ENCODE measurements at places on chromosomes 4 and X.
A peak's percentile ranks its signal among the peaks of the same experiment; 100 is the strongest.

GRCh38 chrX:77275392-77275791, 171.8 kb upstream of the FGF16 start:
- DNase-seq: no peak

DNA sequence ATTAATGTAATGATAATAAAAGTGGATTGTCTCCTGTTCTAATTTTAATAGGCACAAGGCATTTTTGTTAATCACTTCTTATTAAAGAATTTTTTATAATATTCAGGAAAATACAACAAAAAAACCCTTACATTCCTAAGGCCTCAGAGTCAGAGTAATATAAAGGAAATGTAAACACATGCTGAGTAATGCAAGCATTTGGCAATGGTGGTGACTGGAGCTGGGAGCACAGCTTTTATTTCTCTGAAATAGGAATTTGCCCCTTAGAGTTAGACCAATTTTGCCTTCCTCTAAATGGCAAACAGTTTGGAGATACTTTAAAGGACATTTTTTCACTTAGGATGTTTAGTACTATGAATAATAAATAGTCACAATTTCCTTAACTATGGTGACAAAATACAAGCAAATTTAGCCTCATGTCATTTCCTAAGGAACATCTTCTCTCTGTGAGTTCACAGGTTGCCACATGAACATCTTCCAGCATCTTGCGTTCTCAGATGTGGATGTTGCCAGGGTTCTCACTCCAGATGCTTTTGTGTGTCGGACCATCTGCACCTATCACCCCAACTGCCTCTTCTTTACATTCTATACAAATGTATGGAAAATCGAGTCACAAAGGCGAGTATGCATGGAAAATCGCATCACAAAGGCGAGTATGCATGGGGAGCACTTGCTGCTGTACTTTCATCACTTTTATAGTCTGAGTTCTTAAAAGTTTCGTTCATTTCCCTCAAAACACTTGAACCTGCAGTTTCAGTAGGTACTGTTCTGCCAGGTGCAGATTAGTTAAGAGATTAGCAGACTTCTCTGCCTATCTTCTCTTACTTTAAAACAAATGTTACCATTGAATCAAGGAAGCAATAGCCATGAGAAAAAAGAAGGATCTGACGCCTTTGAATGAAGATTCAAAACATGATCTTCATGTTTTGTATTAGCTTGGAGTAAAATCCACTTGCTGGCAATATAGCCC, 15.9 kb upstream of the F11 start:
- DNase-seq: no peak

DNA sequence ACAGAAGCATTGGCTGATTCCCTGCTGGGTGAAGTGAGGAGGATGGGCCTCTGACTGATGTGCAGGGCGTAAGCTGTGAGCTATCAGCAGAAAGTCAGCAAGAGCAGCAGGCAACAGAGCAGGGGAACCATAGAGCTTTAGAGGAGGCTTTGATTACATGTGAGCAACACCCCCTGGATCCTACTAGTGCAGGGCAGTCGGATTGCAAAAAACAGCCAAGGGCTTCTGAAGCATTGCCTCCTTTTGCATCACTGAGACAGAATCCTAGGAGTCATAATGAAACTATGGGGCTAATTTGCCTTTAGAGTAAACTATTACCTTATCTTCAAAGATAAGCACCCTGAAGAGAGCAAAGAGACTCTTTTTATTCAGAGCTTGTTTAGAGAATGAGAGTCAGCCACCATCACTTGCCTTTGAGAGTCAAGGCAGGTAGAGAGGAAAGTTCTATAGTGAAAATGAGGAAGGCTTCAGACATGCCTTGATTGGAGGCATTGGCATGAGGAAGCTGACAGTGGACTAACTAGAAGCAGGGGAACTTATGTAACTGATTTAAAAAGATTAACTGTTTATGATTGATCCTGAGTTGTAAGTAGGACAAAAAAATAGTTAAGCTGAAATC, 420.3 kb downstream of the PDHA2 start:
- no peak for DNase-seq

DNA sequence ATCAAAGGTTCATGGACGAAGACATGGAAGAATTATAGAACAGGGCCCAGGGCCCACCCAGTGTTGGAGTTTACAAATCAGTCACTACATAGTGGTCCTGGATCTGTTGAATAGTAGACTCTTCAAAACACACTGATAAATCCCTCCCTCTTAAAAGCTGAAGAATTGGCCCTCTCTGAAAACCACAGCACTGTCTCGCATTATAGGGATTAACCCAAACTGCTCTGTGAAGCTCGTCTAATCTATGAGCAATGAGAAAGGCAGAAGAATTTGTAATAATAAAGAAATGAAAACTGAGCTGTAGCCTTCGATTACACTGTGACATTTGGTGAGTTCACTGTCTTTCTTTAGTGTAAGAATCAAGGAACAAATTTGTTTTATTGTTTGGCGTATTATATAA, 92.5 kb upstream of the ZFP42 start:
- no peak for DNase-seq

DNA sequence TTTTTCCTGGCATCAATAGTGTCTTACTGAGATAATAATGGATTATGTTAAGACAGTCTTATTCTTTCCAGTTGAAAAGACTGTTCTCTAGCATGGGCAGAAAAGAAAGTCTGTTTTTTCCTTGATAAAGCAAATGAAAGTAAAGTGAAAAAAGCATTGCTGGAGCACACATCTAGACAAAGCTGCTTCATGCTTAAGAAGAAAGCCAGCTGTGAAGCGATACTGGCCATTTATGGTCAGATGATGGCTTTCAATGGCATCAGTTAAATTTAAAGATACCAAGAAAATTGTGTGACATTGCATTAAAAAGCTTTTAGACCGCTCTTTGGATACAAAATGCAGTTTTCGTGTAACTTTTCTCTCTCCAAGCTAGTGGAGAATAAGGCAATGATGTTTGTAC, 242.1 kb upstream of the TRAM1L1 start:
- DNase-seq: no peak

- DNase-seq: no peak
Measured at GRCh38 chr4:22462688-22463087, 53.2 kb downstream of the ADGRA3 start.

GRCh38 chr4:108031427-108032083, 41.9 kb downstream of the HADH start:
- DNase-seq: peak; percentile 46

- no peak for DNase-seq
Measured at GRCh38 chr4:98539299-98539698, 119.1 kb downstream of the TSPAN5 start.

DNA sequence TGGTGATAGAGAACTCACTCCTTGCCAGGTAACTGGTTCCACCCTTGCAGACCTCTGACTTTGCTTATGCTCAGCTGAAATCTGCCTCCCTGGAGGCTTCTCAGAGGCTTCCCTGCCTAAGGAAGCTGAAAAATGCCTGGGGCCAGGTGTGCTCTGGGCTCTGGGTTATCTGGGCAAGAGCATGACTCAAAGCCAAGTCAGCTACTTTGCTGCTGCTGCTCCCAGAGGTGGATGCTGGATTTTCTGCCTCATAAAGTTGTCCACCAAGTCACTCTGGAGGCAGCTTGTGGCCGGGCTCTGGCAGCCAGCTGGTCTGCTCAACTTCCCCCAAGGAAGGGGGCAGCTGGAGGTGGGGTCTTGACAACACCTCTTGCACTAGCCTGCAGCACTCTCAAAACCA, 132.7 kb downstream of the PJA1 start:
- DNase-seq: no peak

- DNase-seq: no peak
Measured at GRCh38 chr4:109359040-109359646, 56.7 kb upstream of the COL25A1 start.

- no peak for DNase-seq
Measured at GRCh38 chrX:49282647-49283011, 13.0 kb downstream of the PPP1R3F start.

DNA sequence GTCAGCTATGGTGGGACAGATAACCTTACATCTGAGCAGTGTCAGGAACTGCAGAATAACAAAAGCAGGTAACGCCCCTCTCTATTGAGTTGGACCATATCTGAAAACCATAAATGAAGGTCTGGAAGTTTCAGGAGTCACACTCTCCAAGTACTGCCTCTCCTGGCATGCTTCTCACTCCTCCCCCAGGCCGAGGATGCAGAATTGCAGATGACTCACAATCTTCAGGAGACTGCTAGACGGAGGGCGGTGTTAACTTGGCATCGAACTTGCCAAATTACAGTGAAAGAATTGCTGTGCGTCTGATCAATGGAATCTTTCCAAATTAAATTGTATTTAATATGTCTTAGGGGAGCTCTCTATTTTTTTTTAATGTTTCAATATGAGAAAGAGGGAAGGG, 67.1 kb upstream of the TRIM2 start:
- DNase-seq: no peak

DNA sequence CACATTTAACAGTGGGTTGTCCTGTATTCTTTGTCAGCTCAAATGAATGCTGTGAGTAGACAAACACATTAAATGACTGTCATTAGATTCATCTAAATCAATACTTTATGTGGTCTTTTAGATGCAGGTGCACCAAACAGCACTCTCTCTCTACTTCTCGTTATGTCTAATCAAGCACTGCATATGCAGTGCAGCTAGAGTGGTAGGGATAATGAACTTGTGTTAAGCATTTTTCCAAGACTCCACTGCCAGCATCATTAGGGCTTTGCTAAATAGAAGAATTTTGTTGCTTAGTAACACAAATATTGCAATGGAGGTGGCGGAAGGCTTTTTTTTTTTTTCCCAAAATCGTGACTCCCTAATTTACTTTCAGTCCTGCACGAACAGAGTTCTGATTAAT, 447.0 kb upstream of the GALNT7 start:
- no peak for DNase-seq

DNA sequence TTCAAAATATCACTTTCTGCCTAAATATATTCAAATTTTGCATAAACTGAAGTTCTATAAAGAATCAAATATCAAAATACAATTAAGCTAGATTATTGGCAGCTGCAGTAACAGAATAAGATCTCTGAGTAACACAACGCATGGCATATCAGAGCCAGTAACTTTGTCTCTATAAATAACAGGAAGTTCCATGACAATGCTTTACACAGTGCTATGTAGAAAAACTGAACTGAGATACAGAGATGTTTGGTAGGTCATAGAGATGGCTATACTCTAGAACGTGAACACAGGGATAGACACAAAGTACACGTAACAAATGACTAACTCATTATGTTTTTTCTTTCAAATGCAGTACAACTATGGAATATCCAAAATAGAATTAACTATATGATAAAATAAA, 18.2 kb downstream of the UBE2D3 start:
- DNase-seq: no peak

DNA sequence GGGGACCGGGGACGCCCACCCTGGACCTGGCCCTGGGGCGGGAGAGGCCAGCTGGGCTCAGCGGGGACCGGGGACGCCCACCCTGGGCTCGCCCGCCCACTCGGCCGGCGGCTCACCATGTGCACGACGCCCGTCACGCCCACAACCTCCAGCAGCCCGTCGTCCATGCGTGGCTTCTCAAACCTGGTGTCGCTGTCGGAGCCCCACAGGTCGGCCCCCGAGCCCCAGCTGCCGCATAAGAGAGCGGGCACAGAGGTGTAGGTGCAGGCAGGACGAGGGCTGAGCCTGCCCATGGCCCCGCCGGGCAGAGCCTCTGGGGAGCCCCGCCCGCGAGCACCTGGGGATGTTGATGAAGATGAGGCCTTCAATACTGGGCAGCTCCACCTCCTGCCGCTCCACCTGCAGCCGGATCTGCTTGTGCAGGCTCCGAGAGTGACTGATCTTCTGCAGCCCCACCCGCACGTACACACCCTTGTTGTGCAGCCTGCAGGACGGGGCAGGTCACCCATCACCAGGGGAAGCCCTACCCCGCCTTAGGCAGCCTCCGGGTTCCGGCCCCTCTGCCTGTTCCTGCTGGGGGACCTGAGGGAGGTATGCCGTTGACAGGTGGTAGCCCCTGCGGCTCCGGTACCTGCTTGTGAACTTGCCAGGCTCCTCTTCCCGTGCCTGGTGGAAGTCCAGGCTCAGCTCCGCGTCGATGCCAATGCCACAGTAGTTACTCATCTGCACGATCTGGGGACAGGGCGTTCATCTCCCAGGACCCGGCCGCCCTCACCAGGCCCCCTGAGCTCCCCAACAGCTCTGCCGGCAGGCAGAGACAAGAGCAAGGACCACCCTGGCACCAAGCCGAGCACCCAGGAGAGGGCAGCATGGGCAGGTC, 11.8 kb downstream of the DGKQ start:
- DNase-seq: no peak

GRCh38 chr4:152389359-152389758, 146.5 kb downstream of the FBXW7 start:
- no peak for DNase-seq

DNA sequence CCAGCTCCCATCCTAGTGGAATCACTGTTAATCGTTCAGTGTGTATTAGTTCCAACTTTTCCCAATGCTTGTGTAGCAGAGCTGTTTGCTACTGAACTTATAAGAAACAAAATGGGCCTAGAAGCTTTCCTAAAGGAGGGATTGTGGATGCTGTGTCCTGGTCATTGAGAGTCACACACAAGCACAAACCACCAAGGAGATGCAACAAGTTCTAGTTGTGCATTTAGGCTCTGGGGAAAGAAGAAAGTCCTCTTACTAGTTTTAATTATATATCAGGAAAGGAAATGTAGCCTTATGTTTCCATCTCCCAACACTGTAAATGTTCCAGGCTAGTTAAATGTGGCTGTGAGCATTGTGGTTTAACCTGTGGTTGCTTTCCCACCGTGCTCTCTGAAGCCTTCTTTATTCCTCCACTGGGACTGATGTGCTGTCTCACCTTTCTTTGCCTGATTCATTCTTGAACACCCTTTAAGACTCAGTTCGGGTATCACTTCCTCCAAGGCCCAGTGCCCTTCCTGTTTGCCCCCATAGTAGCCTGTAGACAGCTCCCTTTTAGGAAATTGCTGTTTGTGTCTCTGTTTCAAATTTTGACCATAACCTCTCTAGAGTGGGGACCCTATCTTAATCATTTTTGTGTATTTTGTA, 34.3 kb downstream of the ATP10D start:
- no peak for DNase-seq

DNA sequence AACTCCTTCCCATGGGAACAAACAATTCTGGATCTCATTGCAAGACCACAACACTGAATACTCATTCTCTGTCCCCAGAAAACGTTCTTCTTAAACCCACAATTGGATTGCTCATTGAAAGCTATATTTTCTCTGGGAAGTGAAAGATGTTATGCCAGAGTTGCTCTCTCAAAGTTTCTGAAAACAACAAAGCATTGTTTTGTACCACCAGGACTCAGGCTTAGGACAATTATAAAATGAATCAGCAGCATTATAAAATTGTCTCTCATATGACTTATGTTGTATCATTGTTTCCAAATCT, 26.5 kb downstream of the TFDP3 start:
- no peak for DNase-seq

GRCh38 chr4:2924765-2925301, 38.4 kb downstream of the NOP14 start:
- DNase-seq: no peak

GRCh38 chr4:120613778-120614177, 308.7 kb downstream of the PRDM5 start:
- no peak for DNase-seq

GRCh38 chrX:58025979-58026378, 115.7 kb upstream of the ZXDA start:
- no peak for DNase-seq

Measured in activated CD8-positive, alpha-beta memory T cell treated with anti-CD3 and anti-CD28 coated beads for 4 hours (primary cell).